Naive thymus-derived CD8-positive, alpha-beta T cell (primary cell): ENCODE measurements at places on chromosomes 16 and 17.

DNA sequence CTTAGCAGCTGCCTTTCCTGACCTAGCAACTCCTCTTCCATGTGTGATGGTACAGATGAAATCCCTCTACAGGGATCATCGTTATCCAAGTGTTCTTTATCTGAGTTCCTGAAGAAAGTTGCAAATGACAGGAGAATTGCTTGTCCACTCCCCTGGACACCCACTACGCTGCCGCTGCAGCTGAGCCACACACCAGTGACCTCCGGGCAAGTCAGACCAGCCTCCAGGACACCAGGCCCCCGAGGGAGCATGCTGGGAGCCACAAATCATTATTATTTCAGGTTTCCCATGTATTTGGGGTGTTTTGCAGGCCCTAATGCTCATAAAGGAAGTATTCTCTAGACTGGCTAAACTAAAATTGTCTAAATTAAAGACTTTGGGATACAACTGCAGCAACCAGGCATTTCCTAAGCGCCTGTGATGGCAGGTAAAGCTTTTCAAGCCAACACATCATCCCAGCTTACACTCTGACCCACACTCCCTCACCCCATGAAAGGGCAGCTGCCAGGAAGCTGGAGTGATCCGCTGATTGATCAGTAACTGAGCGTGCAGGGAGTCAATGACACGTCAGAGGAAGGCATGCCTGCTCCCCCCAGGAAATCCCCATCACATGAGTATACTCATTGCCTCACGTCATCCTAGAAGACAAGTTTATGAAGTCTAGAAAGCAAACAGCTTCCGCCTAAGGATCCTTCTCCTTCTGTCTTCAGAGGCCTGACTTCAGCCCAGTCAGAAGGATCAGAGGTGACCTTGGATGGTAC, 14.4 kb downstream of the FA2H start:
- DNase-seq = no peak

DNA sequence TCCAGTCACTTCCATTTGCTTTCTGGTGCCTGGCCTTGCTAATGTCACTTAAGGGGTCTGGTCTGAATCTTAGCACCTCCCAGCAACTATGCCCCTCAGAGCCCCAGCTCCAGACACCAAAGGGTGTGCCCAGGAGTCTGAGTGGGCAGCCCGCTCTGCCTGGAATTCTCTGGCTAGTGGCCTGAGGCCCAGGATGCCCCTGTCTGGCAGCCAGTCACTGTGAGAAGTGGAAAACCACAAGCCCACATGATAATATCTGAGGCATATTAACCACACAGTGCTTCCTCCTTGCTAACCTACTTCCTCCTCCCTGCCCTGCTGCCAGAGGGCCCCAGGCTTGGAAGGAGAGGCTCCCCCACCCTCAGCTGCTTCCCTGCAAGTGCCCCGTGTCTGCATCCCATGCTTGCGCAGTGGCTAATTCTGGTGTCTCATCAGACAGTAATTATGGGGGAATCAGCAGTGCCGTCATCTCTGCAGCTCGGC, 14.0 kb downstream of the SRCIN1 start:
- DNase-seq = no peak

- DNase-seq = no peak
Measured at GRCh38 chr17:72810991-72811508, 281.4 kb downstream of the SLC39A11 start.

- DNase-seq = no peak
Measured at GRCh38 chr16:78218856-78219651, 119.6 kb downstream of the WWOX start.

DNA sequence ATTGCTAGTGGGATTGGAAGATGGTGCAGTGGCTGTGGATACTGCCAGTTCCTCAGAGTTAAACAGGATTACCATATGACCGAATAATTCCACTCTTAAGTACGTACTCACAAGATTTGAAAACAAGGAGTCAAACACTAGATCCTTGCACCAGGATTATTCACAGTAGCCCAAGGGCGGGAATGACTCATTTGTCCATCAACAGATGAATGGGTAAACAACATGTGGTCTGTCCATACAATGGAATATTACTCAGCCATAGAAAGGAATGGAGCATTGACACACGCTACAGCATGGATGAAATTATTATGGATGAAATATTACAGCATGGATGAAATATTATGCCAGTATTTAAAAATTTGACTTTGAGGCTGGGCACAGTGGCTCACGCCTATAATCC, 9.1 kb upstream of the MAPK8IP3 start:
- no peak for DNase-seq
